ENCODE measurements at places on chromosomes 3 and 15. TPM values are rescaled to one million over a fixed set of nuclear protein-coding genes. Genes with fewer than 3 reads are reported as not detected.

GRCh38 chr3:189262746-189263145, 91.0 kb downstream of the TPRG1 start:
- DNase-seq, result no peak

GRCh38 chr3:187997946-187998561, 155.9 kb upstream of the LPP start:
- no peak for DNase-seq

Gene NDUFAF3
- 27.8 TPM for total RNA-seq

Gene SGO1
- 36.4 TPM for total RNA-seq

DNA sequence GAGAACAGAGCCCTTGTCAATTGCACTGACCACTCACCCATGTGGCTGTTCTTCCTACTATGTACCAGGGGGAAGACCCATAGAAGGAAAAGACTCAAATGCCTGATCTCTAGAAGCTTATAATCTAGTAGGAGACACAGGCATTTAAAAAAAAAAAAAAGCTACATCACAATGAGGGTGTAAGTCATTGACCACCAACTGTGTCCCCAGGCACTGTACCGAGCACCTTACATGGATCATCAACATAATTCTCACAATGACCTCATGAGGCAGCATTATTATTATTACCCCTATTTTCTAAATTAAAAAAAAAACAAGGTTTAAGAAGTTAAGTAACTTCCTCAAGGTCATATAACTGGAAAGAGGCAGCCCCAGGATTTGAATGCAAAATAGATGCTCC, 247.4 kb downstream of the SHOX2 start:
- no peak for DNase-seq

Gene AQR
- 57.6 TPM for total RNA-seq

- no peak for DNase-seq
Measured at GRCh38 chr3:79844176-79844575, 76.4 kb upstream of the ROBO1 start.

Gene COPG1
- total RNA-seq, result 104 TPM

GRCh38 chr3:18868911-18869689, 279.2 kb upstream of the KCNH8 start:
- no peak for DNase-seq

All from H1 (cell line).